SHP77 treated with DMSO at 0.1 percent for 48 hours (cell line): ENCODE measurements at places on chromosomes 5 and 9.
A peak's percentile ranks its signal among the peaks of the same experiment; 100 is the strongest.

GRCh38 chr5:123515904-123516303 is 3.9 kb downstream of the CSNK1G3 start:
- DNase-seq = no peak

- DNase-seq = no peak
Measured at GRCh38 chr5:142821034-142821732, 51.0 kb downstream of the ARHGAP26 start.

DNA sequence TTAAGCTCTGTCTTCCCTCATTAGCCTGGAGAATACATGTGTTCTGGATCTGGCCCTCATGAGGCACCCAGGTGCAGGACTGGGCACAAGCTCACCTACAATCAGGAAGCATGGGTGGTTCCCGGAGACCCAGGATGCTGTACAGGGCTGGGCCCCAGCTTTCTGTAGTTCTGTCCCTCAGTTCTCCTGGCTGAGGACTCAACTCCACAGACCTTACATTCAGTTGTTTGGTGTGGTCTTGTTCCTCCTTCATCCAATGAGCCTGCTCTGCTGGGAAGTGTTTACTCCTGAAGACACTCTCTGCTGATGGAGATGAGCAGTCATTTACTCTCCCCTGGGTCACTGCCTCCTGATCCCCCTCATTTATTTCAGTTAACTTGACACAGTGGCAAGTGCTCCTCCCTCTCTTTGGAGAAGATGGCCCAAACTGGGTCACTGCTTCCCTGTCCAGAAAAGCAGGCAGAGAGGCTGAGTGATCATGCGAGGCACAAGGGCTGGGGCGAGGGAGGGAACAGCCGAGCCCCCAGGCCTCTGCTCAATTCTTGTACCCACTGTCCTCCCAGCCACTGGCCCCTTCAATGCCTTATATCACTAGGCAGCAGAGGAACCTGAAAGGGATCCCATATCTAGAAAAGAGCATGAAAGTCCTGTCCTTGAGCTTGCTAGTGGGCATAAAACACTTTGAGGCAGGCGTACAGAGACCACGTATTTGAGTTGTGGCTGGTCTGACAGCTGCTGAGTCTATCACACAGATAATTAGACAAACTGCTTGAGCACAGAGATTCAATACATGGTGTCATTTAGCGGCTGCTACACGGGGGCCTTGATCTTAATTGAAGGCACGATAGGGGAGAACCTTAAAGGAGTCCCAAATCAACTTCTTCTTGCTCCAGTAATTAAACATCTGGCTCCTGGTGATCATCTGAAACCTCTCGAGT is 221.7 kb downstream of the FSTL4 start:
- no peak for DNase-seq

- DNase-seq = no peak
Measured at GRCh38 chr9:20398536-20399338, 223.6 kb downstream of the MLLT3 start.

DNA sequence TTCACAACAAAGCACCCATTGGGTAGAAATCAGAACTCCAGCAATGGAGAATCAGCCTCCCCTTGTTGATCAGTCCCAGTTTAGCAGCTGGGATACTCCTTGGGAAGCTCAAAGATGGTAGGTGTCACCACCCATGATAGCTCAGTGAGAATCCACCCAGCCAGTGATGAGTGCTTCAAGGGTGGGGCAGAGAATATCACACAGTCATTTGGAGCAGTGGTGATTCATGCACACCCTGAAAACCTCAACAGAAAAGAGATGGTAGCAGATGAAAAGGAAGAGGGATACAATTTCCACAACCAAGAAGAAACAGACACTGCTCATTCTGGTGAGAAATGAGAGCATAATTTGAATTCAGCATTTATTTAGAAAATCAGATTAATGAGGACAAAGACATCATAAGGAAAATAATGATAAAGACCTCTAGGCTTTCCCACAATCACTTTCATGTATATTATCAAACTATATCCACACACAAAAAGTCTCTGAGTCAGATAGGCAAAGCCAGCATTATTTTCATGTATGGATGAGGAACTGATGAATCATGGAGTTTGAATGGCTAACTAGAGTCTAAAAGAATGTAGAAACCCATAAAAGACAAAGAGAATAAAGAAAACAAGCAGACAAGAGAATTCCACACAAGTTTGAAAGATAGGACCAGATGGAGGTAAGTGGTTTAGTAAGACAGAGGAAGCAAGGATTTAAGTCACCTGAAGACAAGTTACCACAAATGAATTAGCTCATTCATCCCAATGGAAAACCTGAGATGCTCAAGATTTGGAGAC is 82.9 kb downstream of the FEM1C start:
- DNase-seq = no peak

- DNase-seq = no peak
Measured at GRCh38 chr5:38347896-38348295, 89.5 kb downstream of the EGFLAM start.

- DNase-seq = no peak
Measured at GRCh38 chr5:134138416-134139376, 24.2 kb downstream of the TCF7 start.

- peak; percentile 40 for DNase-seq
Measured at GRCh38 chr9:126490871-126491567, 122.7 kb upstream of the LMX1B start.

GRCh38 chr9:137721479-137721878 is 102.7 kb downstream of the EHMT1 start:
- no peak for DNase-seq

DNA sequence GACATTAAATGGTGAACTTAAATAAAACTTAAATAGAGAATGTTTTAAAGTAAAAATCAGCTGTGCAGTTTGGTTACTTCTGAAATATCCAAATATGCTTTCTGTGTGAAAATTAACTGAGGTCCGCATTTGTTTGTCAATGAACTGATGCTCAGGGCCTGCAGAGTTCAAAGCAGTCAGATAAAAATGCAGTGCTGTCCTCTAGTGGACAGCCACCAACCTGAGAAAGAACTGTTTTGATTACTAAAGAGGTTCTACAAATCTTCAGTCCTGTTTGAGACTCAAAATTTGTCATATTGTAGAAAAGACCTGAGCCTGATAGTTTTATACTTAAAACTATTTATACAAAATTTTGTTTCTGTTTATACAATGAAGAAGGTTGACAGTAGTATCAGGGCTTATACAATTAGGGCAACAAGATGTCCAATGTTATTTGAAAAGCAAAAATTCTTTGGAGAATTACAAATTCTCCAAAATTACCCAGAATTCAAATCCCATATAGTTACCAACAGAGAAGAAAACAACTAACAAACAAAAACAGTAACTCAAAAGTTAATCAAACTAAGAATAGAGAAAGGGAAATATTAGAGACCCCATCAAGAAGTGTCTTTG is 232.3 kb upstream of the TBCA start:
- DNase-seq = peak; percentile 27

DNA sequence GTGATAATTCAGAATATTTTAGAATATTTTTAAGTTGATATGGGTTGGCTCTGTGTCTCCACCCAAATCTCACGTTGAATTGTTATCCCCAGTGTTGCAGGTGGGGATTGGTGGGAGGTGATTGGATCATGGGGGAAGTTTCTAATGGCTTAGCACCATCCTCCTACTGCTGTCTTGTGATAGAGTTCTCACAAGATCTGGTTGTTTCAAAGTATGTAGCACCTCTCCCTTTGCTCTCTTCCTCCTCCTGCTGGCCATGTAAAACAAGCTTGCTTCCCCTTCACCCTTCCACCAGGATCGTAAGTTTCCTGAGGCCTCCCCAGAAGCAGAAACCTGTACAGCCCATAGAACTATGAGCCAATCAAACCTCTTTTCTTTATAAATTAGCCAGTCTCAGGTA is 214.6 kb upstream of the C9orf72 start:
- no peak for DNase-seq

DNA sequence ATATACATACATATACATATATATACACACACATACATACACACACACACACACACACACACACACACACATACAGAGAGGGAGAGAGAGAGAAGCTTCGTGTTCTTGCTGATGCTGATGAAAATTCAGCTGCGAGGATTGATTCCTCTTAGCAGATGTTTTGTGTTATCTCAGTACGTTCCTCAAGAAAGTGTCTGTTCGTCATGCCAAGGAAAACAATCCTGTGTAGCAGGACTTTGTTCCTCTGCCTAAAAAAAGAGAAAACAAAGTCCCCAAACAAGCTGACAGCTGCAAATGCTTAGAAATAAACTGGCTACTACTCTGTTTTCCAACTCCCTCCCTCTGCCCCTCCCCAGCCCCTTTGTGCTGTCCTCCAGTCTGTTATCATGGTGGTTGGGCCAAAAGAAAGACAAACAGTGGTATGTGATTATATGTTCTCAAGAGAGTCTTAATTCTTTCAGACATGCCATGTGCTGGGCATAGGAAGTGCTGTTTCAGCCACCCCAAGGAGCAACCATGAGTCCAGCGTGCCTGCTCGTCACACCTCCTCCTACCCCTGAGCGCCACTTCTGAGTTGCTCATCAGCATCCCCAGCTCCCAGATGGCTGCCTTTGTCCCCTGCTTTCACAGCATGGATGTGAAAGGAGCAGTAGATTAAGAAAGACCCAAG is 71.5 kb upstream of the EQTN start:
- no peak for DNase-seq
